C1 segment of cervical spinal cord (tissue), 14 donors: ENCODE measurements at places on chromosomes 6 and 20.

- DNase-seq = no peak
Observed at GRCh38 chr20:50146732-50147662, 6.5 kb downstream of the PEDS1 start.

DNA sequence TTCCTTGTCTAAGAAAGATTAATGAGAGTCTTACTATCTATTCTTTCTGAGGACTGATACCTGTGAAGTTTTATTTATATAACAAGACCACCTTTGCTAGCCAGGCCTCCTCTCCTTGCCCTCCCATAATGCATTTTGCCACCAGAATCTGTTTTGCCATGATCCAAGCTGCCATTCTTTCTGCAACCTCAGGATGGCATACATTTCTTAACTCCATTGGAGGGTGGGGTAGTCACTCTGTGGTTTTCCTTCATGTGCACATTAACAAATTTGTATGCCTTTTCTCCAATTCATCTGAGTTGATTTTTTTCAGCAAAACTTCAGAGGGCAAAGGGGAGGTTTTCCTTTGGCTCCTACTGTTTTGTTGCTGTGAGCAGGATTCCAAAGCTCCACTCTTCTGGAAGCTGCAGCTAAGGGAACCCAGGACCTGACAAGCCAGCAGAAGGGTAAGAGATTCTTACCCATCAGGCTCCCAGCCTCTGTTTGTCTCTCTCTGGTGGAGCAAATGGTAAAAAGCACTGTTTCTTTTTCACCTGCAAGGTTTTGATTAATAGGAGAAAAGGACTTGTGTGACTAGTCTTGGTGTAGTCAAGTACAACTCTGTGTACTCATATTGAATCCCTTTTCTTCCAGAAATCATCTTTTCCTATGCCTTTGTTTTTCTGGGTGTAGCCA lies 26.2 kb upstream of the ENPP4 start:
- no peak for DNase-seq

- DNase-seq = no peak
Observed at GRCh38 chr20:50331469-50332363, 141.1 kb downstream of the CEBPB start.

- no peak for DNase-seq
Observed at GRCh38 chr20:63054103-63054474, 47.3 kb upstream of the BHLHE23 start.

DNA sequence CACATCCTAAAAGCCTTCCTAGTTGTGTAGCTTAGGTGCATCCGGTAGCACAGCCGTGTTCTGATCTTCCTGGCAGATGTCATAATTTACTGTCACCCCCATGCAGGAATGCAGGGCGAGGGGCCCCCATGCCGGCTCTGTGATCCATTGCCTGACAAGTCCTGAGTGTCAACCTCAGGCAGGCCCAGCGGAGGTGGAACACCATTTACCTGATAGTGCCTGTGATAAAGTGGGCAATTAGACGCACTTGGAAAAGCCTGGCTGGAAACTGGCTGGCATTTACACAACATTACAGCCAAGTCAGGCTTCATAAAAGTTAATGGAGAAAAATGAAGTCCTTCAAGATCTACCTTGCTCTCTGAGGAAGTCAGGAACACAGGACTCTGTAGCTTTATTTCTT lies 521.4 kb upstream of the JAG1 start:
- DNase-seq = no peak

DNA sequence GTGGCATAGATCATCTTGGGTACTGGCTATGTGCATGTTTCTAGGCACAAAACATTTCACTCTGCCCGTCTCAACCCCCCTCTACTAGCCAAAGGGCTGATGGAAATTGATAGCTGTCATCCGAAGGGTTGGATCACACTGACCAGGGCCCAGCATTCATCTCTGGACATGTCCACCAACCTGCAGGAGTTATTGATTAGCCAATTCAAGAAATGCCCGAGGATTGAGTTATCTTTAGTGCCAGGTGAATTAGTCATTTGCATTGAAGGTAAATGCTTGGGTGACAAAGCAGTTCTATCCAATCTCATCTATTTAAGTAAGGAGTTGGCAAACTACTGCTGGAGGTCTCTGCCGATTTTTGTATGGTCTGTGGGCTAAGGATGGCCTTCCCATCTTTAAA lies 80.1 kb downstream of the CD164 start:
- DNase-seq = no peak

- no peak for DNase-seq
Observed at GRCh38 chr6:46329568-46329967, 158.8 kb upstream of the ENPP5 start.
